Daoy (cell line): ENCODE measurements at places on chromosomes 3 and 15. TPM values are rescaled to one million over a fixed set of nuclear protein-coding genes. Genes with fewer than 3 reads are reported as not detected.

- DNase-seq = no peak
Measured at GRCh38 chr3:152197937-152198336, 70.8 kb upstream of the MBNL1 start.

The FILIP1L gene
- 26.5 and 29.0 TPM in 2 replicates for total RNA-seq

DNA sequence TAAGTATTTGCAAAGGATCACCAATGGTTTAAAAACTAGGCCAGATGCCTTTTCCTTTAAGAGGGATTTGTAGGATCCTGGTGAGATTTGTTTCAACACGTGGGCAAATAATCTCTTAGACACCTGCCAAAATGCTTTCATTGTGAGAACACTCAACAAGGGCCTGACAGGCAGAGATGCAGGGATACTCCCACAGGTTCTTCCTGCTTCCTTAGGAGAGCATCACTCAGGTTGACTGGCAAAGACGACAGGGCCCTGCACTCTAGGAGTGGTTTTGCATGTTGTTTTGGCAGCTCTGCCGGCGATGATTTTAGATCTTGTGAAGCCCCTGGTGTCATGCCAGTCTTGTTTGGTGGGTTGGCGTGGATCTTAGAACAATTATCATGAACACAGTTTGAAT, 184.5 kb downstream of the NR1D2 start:
- DNase-seq = no peak

DNA sequence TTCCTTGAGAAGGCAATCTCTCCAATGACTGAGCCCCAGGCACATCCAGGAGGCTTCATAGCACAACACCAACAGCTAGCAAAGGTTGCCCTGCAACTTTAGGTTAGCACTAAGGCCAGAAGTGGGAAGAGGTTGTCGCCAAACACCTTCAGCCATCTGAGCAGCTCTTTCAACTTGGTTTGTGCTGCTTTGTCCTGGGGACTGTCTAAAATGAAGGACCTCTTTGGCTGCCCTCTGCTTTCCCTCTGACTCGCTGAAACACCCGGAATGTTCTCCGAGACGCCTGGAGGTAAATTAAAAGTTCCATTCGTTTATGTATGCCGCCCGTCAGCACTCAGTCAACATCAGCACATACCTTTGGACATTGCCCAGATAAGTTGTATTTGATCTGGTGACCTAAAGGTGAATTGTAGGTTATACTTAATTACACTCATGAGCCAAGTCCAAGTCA, 121.2 kb upstream of the NR2F2 start:
- no peak for DNase-seq

DNA sequence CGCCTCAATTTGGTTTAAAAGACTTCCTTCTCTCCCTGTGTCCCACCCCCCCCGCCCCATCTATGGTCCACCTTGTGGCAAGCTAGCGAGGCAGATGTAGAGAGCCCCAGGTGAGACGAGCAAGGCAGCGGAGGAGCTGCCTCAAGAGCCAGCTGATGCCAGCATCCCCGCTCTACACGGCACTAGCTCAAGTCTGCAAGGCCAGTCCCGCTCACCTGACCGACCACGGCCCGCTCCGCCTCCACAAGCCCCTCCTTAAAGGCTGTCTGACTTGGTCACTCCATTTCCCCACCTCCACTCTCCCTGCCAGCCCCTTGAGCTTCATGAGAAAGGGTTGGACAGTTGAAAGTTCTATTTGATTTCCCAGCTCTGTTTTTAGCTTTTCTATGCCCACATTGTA, 56.2 kb upstream of the IGF1R start:
- no peak for DNase-seq

The ACKR2 gene
- total RNA-seq = 0.23 TPM in 1 of 2 replicates, not detected in the other
